ENCODE measurements at places on chromosomes 16 and 17.

DNA sequence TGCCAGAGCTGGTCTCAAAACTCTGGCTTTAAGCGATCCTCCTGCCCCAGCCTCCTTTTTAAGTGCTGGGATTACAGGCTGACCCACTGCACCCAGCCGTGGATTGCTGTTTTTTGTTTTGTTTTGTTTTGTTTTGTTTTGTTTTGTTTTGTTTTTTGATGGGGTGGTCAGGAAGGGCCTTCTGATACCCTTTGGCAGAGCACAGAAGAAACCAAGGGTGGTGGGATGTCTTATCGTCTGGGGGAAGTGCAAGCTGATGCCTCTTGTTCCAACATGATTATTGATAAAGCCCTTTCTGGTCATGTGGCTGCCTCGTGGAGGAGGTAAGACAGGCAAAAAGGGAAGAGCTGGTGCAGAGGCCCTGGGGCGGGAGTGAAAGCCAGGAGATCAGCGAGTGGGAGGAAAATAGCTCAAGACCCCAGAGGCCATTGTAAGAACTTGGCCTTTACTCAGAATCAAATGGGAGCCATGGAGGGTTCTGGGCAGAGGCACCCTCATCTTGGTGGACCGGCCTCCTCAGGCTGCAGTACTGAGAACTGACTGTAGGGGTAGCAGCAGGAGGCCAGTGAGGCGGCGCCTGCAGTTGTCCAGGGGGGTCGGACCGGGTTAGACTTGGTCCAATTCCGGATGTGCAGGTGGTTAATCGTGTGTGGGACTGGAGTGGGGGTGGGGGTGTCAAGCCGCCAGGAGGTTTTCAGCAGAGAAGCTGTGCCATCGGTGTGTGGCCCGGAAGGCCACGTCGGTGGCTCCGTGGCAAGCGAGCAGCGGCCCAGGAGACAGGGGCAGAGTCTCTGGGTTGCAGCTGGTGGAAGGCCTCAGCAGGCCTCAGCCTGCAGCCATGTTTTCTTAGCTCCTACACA, 84.4 kb upstream of the GSE1 start:
- no peak for DNase-seq

- no peak for DNase-seq
These were observed 24.2 kb downstream of the XPO6 start for GRCh38 chr16:28187595-28188004.

- no peak for DNase-seq
These were observed 126.2 kb downstream of the FOXL1 start for GRCh38 chr16:86704516-86704915.

DNA sequence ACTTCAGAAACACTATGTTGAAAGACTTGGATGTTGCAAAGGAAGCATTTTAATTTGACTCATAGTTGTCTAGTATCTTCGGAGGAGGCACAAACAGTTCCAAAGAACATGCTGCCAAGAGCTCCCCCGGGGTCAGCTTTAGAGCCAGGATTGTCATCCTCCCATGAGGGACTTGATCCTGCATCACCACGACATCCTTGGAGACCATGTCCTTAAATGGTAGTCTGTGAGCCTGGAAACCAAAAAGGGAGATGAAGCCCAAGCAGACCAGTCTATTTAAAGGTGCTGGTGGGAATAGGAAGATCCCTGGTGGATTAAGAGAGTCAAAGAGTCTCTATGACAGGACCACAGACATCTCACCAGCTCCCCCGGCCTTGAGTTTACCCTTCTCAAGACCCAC, 33.3 kb upstream of the DYNLRB2 start:
- DNase-seq = no peak

- no peak for DNase-seq
These were observed 64.1 kb downstream of the PLCG2 start for GRCh38 chr16:81843243-81843582.

GRCh38 chr17:7281953-7282751, 634 bp downstream of the SLC2A4 start:
- DNase-seq = no peak

GRCh38 chr17:50972577-50972976, 106.4 kb upstream of the TOB1 start:
- no peak for DNase-seq

DNA sequence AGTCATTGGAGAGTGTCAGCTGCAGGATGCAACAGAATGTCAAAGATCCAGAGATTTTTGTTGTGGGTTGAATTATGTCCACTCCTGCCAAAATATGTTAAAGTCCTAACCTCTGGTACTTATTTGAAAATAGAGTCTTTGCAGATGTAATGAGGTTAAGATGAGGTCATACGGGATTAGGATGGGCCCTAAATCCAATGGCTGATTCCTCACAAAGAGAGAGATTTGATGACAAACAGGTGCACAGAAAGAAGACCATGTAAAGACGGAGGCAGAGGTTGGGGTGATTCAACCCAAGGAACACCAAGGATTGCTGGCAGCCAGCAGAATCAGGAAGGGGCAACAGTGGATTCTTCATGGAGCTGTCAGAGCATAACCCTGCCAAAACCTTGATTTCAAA, 34.5 kb upstream of the USP22 start:
- no peak for DNase-seq

- DNase-seq = no peak
These were observed 254.6 kb downstream of the MRTFB start for GRCh38 chr16:14325502-14326401.

GRCh38 chr17:6556121-6557039, at the start of gene PITPNM3:
Gene PITPNM3, minus strand, starts transcription at chr17:6556555. Its CDS starts 149 bp downstream, at chr17:6556406.
- DNase-seq = no peak

DNA sequence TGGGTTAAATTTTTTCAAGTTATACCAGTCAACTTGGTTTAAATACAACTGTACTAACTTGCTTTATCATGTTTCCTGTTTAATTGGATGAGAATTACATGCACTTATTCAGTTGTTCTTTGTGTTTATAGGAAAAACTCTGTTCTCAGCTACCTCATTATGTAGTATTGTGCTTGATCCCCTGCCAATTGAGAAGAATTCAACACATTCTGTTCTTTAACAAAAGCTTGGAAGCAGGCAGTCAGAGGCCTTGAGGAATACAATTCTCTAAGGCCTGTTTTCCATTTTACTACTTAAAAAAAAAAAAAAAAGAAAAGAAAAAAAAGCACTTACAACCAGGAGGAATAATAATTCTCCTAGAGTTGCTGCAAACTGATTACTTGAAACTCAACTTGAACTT, 60.6 kb upstream of the CMIP start:
- DNase-seq = no peak

DNA sequence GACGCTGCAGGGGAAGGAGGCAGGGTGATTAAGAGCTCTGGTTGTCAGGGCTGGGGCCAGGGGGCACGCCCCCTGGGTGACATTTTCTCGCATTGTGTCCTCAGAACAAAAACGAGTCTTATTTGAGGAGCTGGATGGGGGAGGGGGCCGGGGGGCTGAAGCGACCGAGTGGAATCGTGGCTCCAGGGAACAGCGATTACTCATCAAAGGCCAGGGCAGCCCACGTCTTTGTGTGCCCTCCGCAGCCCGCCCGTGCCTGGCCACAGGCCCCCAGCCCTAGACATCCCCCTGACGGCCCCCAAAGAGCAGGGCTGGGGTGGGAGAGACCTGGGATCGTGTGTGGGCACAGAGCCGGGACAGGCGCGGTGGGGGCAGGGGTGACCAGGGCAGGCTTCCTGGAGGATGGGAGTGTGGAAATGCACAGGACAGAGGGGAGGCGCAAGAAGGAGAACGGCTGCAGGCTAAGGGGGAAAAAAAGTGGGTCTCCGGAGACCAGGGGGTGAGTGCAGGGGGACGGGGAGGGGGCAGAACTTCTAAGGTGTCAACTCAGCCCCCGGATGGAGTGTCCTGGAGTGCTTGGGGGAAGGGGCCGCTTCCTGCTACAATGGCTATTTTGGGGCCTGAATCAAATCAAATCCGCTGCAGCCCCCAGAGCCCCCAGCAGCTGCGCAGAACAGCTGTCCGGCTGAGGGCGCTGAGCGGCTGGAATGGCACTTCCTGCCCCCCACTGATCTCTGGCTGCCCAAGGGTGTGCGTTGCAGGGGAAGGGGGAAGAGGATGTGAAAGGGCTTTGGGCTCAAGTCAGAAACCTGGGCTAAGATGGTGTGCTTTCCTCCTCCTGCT, 24.0 kb upstream of the PHB1 start:
- no peak for DNase-seq

DNA sequence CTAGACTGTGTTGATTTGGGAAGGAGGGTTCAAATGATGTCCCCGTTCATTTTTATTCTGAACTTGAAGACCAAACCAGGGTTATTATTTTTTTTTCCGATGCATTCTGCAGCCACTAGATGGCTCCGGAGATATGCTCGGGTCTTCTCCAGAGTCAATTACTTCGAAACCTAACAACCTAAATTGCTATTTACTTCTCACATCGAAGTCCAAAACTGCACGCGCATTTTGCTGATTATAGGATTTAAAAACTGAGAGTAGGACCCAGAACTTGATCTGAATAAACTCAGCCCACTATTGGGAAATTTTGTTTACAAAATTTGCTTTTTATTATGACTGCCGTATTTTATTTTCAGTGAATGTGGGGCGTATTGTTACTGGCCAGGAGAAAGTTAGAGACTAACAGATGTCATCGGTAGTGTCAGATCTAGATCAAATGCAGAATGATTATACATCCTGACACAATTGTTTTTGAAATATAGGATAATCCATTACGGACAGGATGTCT, 263.8 kb downstream of the HS3ST3A1 start:
- DNase-seq = no peak

- no peak for DNase-seq
These were observed 13.2 kb downstream of the UTP4 start for GRCh38 chr16:69145658-69146057.

DNA sequence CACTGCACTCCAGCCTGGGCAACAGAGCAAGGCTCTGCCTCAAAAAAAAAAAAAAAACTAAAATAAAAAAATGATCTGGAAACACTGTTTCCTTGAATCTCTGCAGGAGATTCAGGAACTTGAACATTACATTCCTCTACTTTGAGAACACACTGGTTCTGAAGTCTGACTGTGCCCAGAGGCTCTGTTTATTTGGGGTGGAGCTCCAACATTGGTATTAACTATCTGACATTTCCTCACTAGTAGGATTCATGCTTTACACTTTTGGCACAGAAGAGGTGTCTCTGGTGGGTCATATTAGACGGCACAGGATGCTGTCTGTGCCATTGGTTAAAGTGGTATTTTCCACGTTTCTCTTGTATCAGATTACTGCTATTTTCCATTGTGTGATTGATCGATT, 10.4 kb downstream of the SULT1A2 start:
- DNase-seq = no peak

DNA sequence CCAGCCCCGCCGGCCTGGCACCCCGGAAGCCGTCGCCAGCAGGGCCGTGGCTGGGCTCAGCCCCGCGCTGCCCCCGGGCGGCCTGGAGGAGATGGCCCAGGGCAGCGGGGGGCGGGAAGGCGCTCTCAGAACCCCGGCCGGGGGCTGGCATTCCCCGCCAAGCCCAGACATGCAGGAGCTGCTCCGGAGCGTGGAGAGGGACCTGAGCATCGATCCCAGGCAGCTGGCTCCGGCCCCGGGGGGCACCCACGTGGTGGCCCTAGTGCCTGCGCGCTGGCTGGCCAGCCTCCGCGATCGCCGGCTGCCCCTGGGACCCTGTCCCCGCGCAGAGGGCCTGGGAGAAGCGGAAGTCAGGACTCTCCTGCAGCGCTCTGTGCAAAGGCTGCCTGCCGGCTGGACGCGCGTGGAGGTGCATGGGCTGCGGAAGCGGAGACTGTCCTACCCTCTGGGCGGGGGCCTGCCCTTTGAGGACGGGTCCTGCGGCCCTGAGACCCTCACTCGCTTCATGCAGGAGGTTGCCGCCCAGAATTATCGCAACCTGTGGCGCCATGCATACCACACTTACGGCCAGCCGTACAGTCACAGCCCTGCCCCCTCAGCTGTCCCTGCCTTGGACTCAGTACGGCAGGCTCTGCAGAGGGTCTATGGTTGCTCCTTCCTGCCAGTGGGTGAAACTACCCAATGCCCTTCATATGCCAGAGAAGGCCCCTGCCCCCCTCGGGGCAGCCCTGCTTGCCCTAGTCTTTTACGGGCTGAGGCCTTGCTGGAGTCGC, 551 bp downstream of the WDR81 start:
- DNase-seq = no peak

GRCh38 chr17:18362698-18363100, 651 bp downstream of the SHMT1 start:
- no peak for DNase-seq

GRCh38 chr17:70091696-70092095, 16.7 kb downstream of the KCNJ16 start:
- no peak for DNase-seq

GRCh38 chr17:39700148-39700987, 504 bp downstream of the ERBB2 start:
- no peak for DNase-seq

GRCh38 chr17:39225308-39225958, at the start of gene STAC2:
Gene STAC2, minus strand, starts transcription at chr17:39225945. Its CDS starts 443 bp downstream, at chr17:39225502.
- DNase-seq = no peak

DNA sequence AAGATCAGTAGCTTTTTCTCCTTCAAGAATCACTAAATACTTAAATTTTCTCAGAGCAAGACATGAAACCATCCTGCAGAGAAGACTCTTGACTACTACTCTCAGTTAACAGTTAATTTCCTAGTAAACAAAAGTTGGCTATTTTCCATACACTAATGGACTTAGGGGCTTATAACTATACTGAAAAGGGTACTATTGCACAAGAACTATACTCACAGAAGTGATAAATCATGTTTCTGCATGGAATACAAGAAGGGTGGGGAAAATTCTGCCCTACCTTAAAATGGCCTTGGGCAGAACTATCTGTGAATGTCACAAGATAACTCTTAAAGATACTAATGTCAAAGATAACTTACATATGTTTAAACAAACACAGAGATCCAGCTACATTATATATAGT, 12.5 kb downstream of the ZNF652 start:
- DNase-seq = no peak

DNA sequence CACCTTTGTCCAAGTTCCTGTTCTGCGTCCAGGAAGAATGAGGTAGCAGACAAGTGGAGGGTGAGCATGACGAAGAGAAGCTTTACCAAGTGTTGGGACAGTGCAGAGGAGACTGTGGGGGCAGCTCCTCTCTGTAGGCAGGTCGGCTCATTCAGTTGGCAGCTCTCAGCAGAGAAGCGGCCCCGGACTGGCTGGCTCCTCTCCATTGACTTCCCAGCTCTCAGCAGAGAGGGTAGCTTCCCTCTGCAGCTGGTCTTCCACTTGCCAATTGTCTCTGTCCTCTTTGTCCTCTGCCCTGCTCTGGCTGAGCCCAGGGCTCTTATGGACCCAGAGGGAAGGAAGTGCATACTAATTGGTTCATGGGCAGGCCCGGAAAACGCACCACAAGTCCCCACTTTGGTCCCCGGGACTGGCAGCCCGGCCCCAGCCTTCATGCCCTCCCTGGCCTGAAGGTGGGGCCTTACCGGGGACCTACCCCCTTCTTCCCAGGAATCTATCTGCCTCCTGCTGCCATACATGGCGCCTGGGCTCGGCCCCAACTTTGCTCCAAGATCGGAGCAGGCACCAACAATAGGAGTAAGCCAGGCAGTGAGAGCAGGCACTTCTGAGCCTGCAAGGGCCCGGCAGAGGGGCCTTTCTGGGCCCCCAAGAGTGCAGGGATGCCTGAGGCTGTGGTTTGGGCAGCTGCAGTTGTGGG, 10.1 kb downstream of the KCTD5 start:
- no peak for DNase-seq

Data from activated CD8-positive, alpha-beta memory T cell treated with anti-CD3 and anti-CD28 coated beads for 1 hour (primary cell).